ENCODE measurements at places on chromosomes 5 and 9. TPM values are rescaled to one million over a fixed set of nuclear protein-coding genes. Genes with fewer than 3 reads are reported as not detected.

GRCh38 chr9:84841931-84842330 lies 172.4 kb downstream of the NTRK2 start:
- DNase-seq, result no peak

DNA sequence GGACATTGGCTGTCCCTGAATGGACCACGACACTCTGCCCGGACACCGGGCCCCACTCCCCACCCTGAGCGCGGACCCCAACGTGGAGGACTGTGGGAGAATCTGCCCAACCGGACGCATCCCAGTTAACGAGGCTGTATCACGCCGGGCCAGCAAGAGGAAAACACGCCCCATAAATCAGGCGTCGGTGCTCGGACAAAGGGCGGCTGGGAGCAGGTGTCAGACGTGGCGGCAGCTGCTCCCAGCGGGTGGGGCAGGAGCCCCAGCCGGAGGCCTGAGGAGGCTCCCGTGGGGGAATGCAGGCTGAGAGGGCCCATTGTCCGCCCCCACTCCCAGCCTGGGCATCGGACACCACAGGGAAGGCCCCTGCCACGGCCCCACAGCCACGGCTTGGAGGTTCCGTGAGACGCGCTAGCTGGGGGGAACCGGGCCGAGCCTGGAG lies 19.2 kb downstream of the NOTCH1 start:
- no peak for DNase-seq

SLIT3 gene
- 7.5 TPM for polyA plus RNA-seq

DNA sequence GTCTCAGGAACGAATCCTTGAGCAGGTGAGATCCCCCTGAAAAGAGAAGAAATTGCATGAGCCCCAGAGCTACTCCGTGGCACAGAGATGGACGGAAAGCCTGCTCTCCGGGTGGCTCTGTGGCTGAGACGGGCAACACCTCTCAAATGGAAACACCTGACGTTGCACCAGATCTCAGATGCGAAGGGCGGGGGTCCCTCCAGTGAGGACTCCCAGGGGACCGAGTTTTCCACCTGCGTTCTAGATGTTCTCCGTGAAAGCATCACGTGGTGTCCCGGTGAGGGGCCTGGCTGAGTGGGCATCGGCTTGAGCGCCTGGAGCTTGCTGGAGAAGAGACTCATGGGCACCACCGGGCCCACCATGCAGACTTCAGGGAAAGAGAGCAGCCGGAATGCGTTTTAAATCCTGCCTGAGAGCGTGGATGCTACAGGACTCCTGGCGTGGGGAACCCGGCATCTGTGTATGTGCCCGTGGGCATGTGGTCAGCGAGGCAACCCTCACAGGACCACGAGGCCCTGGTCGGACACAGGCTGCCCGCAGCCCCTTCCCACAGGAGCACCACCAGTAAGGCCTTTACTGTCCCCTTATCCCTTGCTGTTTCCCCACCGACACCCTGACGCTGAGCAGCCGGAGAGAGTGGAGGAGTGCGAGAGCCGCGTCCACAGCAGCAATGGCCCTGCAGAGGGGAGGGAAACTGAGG lies 378.4 kb upstream of the IRX4 start:
- no peak for DNase-seq

TNFSF8 gene
- 0.65 TPM for polyA plus RNA-seq
